ENCODE measurements at places on chromosomes 2 and 18.

DNA sequence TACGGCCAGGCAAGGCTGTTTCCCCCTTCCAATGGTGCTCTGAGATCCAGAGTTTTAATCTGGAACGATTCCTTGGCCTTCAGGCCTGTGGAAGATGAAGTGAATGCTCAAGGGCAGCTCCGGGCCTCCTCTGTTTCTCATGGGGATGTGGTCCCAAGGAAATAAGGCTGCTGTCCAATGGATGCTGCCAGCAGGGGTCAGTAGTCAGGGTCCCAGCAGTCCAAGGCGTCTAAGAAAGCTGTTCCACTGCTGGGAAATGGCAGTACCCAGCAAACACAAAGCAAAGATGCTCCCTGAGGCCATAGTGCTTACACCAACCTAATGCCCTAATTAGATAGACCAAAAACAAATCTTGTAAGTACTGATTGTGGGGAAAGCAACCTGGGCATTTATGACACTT is 12.5 kb downstream of the NMS start:
- no peak for DNase-seq

GRCh38 chr2:125756431-125756830 is 899.5 kb upstream of the GYPC start:
- DNase-seq = no peak

GRCh38 chr2:175111200-175111657 is 56.8 kb downstream of the ATF2 start:
- DNase-seq = peak; percentile 43

GRCh38 chr2:197515315-197515738 is 539 bp upstream of the MOB4 start:
- no peak for DNase-seq
